ENCODE measurements at places on chromosomes 13 and 19.

- DNase-seq: no peak
These were observed 167.1 kb downstream of the LMO7 start for GRCh38 chr13:75803164-75803611.

GRCh38 chr13:40053401-40053800 lies 397.9 kb downstream of the COG6 start:
- DNase-seq: no peak

- no peak for DNase-seq
These were observed 47.0 kb upstream of the FLT1 start for GRCh38 chr13:28541966-28542365.

DNA sequence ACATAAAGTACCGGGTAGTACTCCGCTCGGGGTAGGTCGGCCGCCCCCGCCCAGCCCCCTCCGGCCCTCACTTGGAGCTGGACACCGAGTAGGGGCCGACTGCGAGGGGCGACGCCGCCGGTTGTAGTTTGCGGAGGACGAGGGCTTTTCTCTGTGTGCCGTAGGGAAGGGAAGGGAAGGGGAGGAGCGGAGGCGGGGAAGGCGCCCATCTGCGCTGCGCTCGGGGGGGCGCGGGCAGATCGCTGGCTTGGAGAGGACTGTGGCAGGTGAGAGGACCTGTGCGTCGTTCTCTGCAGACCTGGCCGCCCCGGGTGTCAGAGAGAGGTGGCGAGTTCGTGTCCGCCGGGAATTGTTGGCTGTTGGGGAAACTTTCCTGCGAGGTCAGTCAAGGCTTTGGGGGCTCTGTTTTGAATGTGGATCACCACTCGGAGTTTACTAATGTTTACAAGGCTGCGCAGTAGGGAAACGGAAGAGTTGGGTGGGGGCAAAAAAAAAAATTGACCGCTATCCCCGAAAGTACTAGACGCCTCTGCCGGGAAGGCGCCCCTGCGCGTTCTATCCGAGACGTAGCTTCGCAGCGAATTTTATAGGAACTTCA lies 1.4 kb downstream of the ING1 start:
- peak; percentile 36 for DNase-seq

DNA sequence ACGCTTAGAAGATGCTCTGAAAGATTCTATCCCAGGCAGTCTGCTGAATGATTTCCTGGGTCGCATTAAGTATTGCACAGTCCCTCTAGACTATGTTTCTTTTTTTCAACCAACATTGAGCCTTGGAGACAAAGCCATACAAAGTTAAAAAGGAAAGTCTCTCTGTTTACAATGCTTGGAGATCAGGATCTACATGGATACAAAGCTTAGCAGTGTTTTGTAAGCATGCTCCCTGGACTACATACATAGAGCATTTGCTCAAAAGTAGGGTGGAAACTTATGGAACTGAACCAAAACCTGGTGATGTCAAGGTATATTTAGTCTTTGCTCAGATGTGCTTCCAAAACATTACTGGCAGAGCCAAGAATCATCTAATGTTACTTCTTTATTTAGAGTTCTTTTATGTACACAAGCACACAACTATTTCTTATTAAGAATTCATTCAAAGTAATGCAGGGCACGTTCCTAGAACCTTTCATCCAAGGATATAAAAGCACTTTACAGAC lies 241.2 kb downstream of the ABCC4 start:
- no peak for DNase-seq

GRCh38 chr19:56367829-56368711 lies 25.3 kb downstream of the ZNF582 start:
- DNase-seq: peak; percentile 95

GRCh38 chr19:2345794-2346663 lies 14.0 kb upstream of the TMPRSS9 start:
- DNase-seq: no peak

GRCh38 chr19:11446652-11447301 lies 11.3 kb downstream of the PRKCSH start:
- peak; percentile 20 for DNase-seq

DNA sequence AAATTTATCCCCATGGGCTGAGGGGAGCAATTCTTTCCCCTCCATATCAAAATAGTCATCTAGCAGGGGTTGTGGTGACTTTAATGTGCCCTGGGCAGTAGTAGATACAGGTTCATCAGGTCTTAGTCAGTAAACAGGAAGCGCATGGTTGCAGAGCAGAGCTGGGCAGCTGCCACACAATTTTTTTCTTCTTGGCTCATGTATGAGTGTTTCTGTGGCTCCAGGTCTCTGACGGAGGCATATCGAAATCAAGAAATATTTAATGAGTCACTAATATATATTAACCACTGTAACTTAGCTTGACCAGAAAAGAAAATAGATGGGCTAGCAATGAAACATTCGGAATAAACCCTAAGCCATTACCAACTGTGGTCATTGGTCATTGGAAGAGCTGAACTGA lies 68.4 kb upstream of the UBL3 start:
- peak; percentile 90 for DNase-seq

DNA sequence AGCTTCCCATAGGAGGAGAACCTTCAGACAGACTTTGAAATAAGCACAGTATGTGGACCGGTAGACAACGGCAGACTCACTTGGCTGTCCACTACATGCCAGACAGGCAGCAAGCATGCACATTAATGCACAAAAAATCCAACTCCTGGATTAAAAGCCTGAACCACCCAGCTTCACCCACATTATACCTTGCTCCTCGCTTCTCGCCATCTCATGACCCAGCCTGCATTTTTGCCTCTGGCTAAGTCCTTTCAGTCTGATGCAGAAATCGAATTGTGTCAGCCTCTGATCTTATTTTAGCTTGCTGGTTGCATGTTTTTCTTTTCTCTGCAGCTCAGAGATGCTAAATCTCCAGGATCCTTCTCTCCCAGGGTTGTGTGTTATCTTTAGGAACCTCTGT lies 358.7 kb downstream of the RFC3 start:
- no peak for DNase-seq

GRCh38 chr19:47511681-47512080 lies 3.2 kb downstream of the NAPA start:
- DNase-seq: no peak

- peak; percentile 14 for DNase-seq
These were observed 126.2 kb upstream of the FNDC3A start for GRCh38 chr13:48849515-48849914.

Data from fibroblast of skin of abdomen (primary cell).